ENCODE measurements at places on chromosomes 16 and 17.

DNA sequence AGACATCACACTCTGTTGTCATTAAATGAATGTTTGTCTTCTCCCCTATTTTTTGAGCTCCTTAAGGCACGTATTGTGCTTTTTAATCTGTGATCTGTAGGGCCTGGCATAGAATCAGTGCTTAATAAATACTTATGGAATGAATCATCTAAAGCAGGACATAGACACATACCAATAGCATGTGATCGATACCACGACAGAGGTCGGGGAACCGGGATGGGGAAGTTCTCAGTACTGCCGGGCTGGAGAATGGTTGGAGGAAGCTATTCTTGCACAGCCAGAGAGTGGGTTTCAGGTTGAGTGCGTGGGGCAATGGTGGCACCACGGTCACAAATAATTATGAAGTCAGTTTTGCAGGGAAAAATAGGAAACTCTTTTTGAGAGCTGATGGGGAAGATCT, 26.8 kb downstream of the NLRP1 start:
- DNase-seq, result no peak

DNA sequence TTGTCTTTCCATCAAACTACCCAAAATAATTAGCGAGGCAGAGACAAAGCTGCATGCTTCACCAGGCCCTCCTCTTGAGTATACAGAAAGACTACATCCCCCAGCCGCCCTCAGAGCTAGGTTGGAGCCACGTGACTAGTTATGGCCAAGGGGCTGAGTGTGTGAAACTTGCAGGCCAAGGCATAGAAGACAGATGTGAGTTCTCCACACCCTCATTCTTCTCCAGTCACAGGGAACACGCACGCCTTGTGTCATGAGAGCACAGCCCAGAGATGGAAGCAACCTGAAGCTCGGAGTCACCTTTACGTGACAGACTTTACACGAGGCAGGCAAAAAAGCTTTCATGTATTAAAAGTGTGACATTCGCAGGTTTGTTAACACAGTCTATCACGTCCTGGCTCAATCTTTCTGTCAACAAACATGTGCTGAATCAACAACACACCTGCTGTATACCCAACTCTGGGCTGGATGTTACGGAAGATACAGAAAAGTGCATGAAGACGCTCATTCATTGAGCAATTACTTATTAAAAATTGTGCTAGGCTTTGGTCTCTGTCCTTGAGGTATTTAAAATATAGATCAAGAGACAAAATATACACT, 38.3 kb downstream of the STX8 start:
- no peak for DNase-seq

- no peak for DNase-seq
Measured at GRCh38 chr16:47308601-47309000, 152.3 kb downstream of the ITFG1 start.

GRCh38 chr17:13490906-13491482, 110.7 kb downstream of the HS3ST3A1 start:
- DNase-seq, result no peak

GRCh38 chr17:66348584-66349165, 46.3 kb downstream of the PRKCA start:
- DNase-seq, result no peak

DNA sequence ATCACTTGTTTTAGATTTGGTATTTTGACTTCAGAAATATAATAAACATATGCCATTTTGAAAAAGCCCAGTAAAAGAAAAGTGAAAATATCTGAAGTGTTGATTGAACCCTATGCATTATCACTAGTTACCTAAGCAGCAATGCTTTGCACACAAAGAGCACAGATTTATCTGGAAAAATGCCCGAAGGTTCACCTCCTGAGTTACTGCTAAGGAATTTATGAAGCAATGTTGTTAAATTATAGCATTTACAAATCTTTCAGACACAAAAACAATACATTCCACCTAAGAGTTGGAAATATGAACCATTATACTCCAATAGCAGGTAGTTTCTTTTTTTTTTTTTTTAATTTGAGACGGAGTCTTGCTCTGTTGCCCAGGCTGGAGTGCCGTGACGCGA, 38.9 kb upstream of the GHDC start:
- DNase-seq, result no peak

DNA sequence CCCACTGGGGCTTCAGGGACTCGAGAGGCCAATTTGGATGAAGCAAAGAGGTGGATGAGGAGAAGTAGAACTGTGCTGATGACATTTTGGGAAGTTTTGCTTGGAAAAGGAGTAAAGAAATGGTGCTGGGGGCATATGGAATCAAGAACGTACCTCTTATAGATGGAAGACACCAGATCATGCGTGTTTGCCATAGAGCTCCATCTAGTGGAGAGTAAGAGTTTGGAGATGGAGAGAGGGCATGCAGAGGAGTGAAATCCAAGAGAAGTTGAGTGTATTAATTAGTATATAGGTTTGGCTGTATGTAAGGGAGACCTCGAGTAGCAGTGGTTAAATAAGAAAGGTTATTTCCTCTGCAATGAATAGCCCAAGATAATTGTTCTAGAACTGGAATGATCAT, 56.0 kb downstream of the SHISA6 start:
- peak; percentile 12 for DNase-seq

DNA sequence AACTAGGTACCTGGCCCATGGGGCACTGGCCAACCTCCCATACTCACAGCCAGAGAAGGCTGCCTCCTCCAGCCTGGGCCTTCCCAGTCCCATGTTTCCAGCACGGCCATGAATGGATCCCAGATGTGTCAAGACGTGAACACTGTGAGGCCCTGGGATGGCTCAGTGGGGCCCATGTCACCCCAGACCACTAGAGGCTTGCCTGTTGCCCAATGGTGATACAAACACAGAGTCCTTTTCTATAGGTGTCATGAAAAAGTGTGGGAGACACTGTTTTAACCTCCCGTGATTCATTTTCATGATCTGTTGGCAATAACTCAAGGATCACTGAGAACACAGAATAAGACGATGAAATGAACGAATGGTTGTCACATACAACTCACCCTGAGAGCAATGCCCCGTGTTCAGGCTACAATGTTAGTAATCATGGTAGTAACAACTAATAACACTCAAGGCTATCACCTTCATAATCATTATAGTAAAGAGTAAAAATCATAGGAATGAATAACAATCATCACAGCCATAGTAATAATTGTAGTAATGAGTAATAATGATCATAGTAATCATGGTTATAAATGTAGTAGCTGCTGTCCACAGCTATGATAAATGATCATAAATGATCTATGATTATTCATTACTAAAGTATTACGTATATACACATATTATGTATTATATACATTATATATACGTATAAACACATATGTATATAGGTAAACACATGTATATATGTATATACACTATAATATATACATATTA, 64.0 kb downstream of the DYNLRB2 start:
- DNase-seq, result no peak

DNA sequence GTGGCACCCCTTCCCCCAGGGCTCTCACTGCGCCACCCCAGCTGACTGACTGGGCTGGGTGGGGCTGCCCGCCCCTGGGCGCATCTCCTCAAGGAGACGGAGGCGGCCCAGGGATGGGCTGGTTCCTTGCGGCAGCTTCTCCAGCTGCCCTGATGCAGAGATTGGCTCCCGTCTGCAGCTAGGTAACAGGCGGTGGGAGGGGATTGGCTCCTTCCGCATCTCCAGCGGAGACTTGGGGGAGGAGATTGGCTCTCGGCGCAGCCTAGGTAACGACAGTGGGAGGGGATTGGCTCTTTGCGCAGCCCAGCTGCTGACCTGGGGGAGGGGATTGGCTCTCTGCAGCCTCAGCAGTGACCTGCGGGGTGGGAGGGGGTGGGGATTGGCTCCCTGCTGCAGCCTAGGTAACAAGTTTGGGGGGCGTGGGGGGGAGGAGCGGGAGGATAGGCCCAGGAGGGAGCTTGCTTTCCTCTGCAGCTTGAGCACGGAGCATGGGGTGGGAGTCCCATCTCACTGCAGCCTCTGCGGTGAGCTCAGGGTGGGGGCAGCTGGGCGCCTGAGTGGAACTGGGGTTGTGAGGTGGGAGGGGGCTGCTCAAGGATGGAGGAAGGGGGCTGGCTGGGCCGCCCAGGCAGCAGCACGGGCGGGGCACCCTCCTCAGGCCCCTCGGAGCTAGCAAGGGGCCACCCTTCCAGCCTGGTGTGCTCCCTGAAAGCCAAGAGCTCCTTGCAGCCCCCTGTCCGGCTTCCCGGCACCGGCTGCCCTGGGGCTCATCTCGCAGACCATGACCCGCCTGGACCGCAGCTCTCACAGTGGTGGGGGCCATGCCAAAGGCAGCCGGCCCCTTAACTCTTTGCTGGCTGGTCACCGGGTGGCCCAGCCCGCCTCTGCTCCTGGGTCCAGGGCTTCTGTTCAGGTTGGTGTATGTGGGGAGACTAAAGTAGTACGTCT, 6.4 kb downstream of the NFE2L1 start:
- DNase-seq, result peak; percentile 98

GRCh38 chr16:10655415-10655977, 39.2 kb downstream of the TEKT5 start:
- DNase-seq, result no peak

DNA sequence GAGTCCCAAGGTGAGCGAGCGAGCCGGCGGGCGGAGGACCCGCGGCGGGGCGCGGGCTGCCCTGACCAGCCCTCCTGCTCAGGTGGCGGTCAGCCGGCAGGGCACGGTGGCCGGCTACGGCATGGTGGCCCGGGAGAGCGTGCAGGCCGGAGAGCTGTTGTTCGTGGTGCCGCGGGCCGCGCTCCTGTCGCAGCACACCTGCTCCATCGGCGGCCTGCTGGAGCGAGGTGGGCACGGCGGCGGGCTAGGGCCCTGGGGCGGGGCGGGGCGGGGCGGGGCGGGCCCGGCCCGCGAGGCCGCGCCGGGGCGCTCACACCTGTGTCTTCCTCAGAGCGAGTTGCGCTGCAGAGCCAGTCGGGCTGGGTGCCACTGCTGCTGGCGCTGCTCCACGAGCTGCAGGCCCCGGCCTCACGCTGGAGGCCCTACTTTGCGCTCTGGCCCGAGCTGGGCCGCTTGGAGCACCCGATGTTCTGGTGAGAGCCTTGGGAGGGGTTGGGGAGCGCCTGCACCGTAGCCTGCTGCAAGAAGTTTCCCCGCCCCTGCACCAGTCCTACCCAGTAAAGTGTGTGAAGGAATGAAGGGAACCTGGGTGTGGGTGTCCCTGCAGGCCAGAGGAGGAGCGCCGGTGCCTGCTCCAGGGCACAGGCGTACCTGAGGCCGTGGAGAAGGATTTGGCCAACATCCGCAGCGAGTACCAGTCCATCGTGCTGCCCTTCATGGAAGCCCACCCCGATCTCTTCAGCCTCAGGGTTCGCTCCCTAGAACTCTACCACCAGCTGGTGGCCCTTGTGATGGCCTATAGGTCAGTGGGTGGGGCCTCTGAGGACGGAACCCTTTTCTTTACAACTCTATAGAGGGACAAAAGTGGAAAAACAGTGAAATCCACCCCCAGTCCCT, 802 bp downstream of the SETD6 start:
- peak; percentile 9 for DNase-seq

DNA sequence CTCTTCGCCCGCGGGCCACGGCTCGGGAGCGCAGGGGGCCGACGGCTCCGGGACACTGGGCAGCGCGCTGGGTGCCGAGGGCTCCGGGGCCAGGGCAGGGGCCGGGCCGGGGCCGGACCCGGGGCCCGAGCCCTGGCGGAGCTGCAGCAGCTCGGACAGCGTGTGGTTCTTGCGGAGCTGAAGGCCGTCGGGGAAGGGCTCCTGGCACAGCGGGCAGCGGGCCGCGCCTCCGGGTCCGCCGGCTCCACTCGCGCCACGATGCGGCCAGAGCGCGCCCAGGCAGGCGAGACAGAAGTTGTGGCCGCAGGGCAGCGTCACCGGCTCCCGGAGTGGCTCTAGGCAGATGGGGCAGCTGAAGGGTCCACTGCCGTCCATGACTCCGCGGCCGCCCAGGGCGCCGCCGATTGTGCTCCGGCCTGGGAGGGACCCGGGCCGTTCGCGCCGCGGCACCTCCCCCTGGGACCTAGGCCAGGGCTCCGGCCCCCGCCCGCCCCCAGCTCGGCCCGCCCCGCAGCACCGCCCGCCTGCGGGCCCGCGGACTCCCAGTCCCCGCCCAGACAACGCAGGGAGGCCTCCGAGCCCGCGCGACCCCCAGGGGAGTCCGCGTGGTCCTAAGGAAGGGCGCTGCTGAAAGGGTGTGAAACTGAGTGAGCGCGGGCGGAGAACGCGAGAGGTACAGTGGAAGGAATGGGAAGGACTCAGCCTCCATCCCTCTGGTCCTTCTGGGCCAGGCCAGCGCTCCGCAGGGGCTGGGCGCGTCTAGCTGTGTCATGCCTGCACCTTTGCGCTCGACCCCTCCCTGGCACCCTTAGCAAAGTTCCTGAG, at the start of gene TRIM47:
TSS of gene TRIM47 (minus strand) at position 408 of the 825 bp plus-strand sequence. CDS start at position 375, 33 bp downstream.
- DNase-seq, result peak; percentile 86

DNA sequence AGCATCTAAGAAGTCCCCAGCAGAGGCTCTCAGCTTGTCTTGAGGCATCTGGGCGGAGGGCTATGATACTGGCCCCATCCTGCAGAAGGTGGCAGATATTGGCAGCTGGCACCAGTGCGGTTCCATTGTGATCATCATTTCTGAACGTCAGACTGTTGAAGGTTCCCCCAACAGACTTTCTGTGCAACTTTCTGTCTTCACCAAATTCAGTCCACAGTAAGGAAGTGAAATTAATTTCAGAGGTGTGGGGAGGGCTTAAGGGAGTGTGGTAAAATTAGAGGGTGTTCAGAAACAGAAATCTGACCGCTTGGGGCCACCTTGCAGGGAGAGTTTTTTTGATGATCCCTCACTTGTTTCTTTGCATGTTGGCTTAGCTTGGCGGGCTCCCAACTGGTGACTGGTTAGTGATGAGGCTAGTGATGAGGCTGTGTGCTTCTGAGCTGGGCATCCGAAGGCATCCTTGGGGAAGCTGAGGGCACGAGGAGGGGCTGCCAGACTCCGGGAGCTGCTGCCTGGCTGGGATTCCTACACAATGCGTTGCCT, at the start of gene CIITA:
TSS of gene CIITA (plus strand) at position 404 of the 543 bp plus-strand sequence. CDS start at position 533, 129 bp downstream.
- DNase-seq, result no peak

DNA sequence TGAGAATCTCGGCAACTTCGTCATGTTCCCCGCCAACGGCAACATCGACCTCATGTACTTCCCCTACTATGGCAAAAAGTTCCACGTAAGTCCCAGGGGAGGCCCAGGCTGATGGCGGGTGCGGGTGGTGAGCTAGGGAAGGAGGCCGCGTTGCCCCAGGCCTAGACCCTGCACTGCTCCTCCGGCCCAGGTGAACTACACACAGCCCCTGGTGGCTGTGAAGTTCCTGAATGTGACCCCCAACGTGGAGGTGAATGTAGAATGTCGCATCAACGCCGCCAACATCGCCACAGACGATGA, 4.8 kb downstream of the ATP1B2 start:
- no peak for DNase-seq

DNA sequence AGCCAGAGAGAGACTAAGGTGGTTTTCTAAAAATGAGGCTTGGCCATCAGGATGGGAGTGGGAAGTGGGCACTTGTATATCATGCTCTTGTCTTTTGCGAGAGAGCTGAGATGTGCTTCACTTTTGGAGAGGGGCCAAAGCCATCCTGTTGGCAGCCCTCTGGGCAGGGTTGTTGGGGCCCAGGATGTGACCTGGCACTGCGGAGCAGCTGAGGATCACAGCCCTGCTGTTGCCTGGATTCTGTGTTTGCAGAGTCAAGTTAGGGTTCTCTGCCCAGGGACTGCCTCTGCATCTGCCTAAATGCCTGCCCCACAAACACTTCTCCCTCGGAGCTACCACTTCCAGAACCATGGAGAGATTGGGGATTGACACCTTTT, 71.2 kb downstream of the PLD6 start:
- no peak for DNase-seq

- no peak for DNase-seq
Measured at GRCh38 chr17:17175917-17176316, 30.2 kb downstream of the PLD6 start.

GRCh38 chr17:38512473-38513058, 84.3 kb downstream of the ARHGAP23 start:
- DNase-seq, result no peak

Data from SK-N-DZ (cell line).